ENCODE measurements at places on chromosomes 6 and 20.

DNA sequence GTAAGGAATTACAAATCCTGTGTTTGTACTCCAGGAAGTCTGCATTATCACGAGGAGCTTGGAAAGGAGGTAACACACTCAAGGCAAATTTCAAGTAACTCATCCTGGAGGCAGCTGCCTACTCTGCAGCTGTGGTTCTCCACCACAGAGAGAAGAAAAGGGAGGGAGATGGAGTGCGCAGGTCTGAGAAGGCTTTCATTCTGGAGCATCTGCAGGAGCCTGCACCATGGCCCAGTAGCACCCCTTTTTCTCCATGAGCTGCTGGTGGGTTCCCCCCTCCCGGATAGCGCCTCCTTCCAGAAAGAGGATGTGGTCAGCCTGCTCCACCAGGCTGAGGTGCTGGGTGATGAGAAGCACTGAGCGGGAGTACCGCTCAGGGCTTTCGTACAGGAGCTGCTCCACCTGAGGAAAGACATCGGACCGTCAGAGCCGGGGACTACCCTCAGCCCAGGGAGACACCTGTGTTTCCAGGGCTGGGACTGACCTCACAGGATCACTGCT lies 1.6 kb upstream of the PSMB8 start:
- no peak for DNase-seq

DNA sequence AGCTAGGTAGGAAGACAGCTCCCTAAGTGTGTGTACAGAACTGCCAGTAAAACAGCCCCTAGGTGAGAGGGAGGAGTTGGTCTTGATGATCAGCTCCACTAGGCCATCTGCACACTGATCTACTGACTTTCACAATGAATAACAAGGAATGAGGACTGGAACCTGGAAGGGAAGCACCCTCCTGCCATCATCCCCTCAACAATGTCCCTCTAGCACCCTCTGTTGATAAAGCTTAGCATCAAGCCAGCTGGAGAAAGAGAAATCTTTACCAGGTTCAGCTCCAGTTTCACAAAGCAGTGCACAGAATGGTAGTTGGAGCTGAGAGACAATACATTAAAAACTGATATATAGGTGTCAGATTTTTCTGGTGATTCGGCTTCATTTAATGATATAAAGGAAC lies 57.2 kb upstream of the IRAK1BP1 start:
- peak; percentile 60 for DNase-seq

GRCh38 chr20:47392015-47392720 lies 35.7 kb upstream of the ZMYND8 start:
- no peak for DNase-seq

GRCh38 chr6:116238083-116238482 lies 15.8 kb downstream of the TSPYL4 start:
- DNase-seq: no peak

DNA sequence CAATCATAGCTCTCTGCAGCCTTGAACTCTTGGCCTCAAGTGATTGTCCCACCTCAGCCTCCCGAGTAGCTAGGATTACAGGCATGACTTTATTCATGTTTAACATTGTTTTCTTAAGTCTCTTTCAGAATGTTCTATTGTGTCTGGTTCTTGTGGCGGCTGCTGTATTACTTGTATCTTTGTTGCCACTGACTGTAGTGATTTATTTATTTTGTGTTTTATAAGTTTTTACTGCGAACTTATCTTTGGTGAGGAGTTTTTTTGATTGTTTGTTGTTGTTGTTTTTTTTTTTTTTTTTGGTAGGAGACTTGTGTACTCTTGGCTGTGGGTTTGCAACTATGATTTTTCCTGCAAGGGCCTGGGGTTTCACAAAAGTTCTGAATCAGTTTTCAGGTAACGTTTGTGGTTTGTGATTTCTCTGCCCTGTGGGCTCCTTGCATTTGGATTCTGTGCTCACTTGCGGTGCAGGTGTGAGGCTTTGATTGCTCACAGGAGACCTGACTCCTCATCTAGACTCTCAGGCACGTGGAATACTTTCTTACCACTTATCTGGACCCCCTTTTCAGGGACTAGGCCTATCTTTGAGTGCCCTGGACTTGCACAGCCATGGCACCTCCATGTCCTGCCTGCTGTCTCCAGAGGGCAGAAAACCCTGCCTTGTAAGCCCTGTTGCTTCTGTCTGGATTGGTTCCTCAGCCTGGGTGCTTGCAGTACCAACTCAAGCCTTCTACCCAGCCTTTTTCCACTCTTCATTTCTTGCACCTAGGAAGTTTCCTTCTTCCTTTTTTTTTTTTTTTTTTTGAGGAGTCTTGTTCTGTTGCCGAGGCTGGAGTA lies 25.2 kb downstream of the KIF25 start:
- DNase-seq: no peak

DNA sequence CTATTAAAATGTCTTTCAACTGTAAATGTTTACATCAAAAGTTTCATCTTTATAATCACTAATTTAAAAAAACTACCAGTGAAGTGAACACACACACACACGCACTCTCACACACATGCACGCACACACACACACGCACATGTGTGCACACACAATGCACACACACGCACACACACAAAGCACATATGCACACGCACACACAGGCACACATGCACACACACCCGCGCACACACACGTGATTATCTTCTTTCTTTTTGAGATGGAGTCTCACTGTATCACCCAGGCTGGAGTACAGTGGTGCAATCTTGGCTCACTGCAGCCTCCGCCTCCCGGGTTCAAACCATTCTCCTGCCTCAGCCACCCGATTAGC lies 80.0 kb upstream of the FRMD1 start:
- DNase-seq: no peak

DNA sequence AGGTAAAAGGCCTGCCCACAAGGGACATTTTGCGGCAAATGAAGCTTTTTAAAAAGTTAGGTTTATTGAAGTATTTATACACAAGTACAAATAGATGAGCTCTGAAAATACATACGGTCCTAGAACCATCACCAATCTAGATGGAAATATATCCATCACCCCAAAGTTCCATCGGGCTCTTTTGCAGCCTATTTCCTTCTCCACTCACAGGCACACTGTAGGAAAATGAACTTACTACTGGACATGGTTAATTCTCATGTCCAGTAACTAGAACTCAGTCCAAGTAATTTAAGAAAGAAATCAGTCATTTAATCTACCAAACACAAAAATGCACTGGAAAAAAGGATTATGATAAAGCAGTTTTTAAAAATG lies 6.2 kb downstream of the PCNA start:
- DNase-seq: no peak

- no peak for DNase-seq
Measured at GRCh38 chr6:21476112-21476511, 117.4 kb upstream of the SOX4 start.

GRCh38 chr6:119355157-119355556 lies 5.6 kb upstream of the MAN1A1 start:
- DNase-seq: no peak

- DNase-seq: no peak
Measured at GRCh38 chr6:45533386-45533785, 155.7 kb upstream of the SUPT3H start.

GRCh38 chr6:165821754-165822153 lies 158.7 kb upstream of the PDE10A start:
- DNase-seq: no peak

DNA sequence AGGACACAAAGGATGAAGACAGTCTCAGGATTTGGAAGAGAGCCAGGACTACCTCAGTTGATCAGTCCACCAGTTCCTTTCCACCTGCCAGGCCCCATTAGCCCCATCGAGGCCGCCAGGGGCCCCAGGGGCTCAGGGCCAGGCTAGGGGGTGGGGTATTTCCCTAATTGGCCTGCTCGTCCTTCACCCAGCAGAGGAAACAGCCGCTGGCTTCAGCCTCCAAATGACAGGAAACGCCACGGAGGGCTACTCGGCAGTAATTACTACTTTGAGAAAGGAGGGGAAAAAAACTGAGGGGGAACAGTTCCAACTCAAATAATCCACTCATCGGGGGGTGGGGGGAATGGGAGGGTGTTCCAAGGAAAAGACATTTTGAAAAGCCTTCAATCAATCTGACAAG lies 42.7 kb downstream of the MAFB start:
- DNase-seq: peak; percentile 32

DNA sequence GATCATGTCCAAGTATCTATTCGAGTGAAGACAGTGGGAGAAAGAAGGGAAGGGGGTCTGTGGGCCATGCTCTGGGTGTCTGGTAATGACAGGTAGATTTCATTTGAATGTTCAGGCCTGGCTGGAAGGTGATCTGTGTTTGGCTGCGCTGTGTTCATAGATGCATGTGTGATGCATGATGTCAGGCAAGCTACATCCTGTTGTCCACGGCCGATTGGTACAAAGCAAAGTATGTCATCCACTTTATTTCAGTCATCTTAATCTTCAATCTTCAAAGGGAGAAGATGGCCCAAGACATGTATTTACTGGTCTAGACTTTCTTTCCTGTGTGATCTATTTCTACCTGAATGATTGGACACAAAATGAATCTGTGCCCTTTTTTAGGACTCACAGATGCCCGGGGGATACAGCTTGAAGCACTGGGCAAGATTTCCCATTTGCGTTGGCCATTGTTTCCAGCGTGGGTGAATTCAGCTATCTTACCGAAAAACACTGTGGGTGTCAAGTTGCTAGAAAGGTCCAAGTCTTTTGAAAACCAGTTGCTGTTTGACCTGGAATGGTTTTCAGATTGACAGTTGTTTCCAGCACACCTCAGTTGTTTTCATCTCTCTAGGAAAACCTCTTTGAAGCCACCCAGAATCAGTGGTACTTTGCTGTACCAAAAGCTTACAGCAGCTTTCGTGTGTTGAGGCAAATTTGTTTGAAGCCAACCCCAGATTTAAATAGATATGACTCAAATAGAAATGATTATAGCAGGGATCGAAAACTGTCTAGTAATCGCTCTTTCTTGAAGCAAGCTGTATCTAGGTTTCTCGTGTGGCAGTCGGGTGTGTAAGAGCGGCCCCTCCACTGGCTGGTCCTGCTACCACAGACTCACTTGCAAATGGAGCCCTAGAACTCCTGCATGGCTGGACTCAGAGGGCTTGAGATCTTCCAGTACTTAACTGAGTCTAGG lies 27.2 kb downstream of the DUSP22 start:
- DNase-seq: no peak

GRCh38 chr20:49446808-49447207 lies 35.7 kb downstream of the KCNB1 start:
- no peak for DNase-seq

- no peak for DNase-seq
Measured at GRCh38 chr6:127514773-127515227, 4.3 kb downstream of the MTCL3 start.

DNA sequence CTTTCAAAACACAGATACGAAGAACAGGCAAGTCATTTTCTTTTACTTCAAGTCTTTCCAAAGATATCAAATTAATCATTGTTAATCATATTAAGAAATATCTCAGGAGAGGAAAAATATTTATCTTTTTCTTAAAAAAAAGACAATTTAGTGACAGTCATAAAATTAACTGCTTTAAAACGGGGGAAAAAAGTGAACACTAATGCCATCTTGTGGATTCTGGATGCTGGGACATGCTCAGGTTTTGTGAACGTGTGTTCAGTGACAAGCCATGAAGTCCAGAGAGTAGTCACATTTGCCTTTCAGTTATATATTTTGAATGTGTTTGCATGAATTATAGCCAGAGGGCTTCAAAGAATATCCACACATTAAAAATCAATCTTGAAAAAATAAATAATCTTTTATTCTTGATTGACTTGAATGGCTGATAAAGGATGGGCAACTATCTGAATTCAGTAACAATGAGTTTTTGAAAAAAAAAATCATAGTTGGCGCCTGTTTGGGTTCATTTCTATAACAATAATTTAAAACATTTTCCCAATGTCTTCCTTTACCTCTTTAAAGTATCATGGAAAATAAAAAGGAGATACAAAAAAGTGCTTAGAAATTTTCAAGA lies 74.7 kb upstream of the NOX3 start:
- peak; percentile 4 for DNase-seq

DNA sequence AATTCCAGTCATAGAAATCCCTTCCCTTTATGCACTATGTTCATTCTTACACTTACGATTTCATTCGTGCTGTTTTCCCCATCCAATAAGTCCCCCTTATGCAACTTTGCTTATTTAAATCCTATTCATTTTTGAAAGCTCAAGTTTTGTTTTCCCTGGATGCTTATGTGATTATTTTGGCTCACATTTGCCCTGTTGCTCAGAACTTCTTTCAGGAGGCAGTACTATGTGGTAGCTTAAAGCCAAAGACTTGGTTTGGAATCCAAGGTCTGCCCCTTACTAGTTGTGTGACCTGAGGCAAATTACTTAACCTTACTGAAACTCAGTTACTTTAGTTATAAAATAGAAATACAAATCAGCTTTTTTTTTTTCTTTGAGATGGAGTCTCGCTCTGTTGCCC lies 59.6 kb downstream of the MOXD1 start:
- DNase-seq: no peak

DNA sequence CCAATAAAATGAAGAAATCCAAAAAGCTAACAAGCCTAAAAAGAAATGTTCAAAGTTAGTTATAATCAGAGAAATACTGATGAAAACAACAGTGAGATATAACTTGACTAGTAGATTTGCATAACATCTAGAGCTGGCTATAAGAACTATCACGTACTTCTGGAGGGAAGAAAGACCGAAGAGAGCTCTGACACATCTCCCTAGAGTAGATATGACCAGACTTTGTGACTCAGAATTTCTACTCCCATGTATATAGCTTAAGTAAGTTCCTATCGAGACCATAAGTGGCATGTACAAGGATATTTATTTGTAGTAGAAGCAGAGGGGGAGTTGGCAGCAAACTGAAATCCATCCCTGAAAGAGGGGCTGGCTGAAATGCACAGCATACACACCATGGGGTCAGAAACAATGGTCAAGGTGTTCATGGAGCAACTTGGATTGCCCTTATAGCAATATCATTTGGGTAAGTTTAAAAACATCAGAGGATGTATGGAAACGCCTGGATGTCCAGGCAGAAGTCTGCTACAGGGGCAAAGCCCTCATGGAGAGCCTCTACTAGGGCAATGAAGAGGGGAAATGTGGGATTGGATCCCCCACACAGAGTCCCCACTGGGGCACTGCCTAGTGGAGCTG lies 25.6 kb upstream of the IL17A start:
- DNase-seq: no peak

Data from NCI-H774 (cell line).